Cardiac atrium fibroblast (primary cell): ENCODE measurements at places on chromosomes 7 and 10. TPM values are rescaled to one million over a fixed set of nuclear protein-coding genes. Genes with fewer than 3 reads are reported as not detected.

AS3MT gene
- total RNA-seq, result 1.3 and 2.9 TPM in 2 replicates

GPR26 gene
- not detected in 2 replicates for total RNA-seq

CCDC3 gene
- total RNA-seq, result 11.2 and 12.2 TPM in 2 replicates

FMC1 gene
- total RNA-seq, result 3.2 and 6.3 TPM in 2 replicates

STK31 gene
- total RNA-seq, result not detected in 2 replicates

SPDYE3 gene
- total RNA-seq, result not detected in 2 replicates

DRGX gene
- total RNA-seq, result not detected in 2 replicates

FANK1 gene
- 1.3 and 2.5 TPM in 2 replicates for total RNA-seq

C7orf57 gene
- total RNA-seq, result not detected in 2 replicates

ANKRD30A gene
- total RNA-seq, result not detected in 2 replicates

ANKRD7 gene
- 3.2 TPM in 1 of 2 replicates, not detected in the other for total RNA-seq

KCP gene
- total RNA-seq, result not detected in 2 replicates
